ENCODE measurements at places on chromosomes 6 and 20.

DNA sequence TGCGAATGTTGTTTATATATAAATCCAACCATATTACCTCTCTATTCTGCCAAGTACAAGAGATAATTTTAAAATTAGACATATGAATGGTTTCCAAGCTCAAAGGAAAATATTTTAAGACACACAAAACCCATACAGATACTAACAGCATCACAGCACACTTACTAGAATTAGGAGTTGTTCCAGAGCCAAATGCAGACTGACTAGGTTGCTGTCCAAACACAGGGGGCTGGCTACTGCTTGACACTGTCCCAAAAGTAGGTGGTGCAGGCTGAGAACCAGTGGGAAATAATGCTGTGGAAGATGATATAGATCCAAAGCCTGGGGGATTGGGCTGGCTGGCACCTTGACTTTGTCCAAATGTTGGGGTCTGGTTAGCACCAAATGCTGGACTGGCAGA lies 24.3 kb downstream of the FAM8A1 start:
- DNase-seq = no peak

DNA sequence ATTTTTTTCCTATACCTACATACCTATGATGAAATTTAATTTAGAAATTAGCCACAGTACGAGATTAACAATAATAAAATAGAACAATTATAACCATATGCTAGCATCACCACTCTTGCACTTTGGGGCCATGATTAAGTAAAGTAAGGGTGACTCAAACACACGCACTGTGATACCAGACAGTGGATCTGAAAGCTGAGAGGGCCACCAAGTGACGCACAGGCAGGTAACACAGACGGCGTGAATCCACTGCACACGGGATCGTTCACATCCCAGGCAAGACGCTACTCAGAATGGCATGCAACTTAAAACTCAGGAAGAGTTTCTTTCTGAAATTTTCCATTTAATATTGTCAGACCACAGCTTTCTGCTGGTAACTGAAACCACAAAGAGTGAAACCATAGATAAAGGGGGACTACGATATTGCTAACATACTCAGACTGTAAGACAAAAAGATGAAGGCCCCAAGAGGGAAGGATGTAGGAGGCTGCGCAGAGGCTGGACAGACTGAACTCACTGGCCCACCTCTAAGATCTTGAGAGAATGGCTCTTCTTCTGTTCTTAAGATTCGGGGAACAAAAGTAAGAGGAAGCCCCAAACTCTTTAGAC lies 17.9 kb downstream of the RRBP1 start:
- DNase-seq = no peak

DNA sequence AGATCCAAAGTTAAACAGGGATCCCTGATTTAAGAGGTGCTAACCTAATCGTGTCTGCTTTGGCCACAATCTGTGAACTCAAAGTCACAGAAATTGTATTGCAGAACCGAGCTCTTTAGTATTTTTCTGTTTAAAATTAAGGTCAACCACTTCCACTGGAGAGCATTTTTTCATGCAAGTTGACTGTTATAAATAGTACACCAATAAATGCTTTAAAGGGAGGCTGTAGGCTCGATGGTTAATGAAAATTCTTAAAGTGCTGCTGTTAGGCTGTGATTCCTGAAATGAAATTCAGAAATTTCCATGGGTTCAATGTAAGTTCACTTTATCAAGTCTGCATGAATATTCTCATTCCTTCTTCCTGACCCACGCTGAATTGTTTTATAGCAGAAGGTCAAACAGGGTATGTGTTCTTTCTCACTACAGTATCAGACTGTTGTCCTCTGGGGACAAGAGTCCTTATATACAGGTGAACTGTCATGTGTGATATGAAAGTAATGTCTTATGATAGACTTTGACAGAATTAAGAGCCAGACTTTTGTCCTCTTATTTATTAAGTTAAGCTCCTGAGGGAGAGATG lies 92.5 kb upstream of the HDGFL1 start:
- DNase-seq = no peak

- no peak for DNase-seq
Observed at GRCh38 chr20:916825-917224, 691 bp upstream of the ANGPT4 start.

- no peak for DNase-seq
Observed at GRCh38 chr6:161954699-161955276, 680.9 kb upstream of the AGPAT4 start.

- DNase-seq = no peak
Observed at GRCh38 chr6:83847179-83847578, 6.0 kb upstream of the RIPPLY2 start.

DNA sequence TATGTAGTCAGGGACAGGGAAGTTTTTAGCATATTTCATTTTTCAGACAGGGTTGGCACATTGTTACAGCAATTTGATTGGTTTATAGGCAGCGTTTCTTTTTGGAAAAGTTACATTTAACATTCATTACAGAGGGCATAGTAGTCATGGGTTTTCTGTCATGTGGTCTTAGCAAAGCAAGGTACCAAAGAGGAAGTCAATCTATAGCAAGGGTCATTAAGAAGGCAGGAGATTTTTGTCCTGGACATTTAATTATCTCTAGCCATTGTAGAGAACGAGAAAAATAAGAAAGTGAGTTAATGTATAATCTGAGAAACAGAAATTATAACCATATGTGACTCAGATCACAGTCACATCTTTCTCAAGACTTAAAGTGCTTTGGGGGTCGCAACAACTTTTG lies 47.4 kb downstream of the TPD52L1 start:
- DNase-seq = no peak

DNA sequence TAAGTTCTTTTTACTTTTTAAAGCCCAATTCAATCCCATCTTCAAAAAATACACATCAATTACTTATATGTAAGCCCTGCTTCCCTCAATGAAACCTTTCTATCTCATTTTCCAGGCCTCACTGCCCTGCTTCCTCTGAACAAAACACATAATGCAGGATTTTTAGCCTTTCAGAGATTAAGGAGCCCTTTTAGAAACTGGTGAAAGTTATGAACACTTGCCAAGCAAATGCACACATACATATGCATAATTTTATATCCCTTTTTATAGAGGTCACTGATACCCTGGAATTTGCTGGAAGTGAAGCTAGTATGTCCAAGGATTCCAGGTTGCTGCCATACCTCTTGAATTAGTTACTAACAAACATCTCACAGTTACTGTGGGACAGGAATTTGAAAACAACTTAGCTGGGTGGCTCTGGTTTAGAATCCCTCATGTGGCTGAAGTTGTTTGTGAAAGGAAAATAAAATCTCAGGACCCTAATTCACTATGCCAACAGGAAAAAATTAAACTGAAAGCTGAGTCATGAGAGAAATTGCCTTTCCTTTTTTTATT lies 75.8 kb downstream of the UBE3D start:
- no peak for DNase-seq

GRCh38 chr6:1240766-1241318 lies 71.1 kb upstream of the FOXQ1 start:
- DNase-seq = no peak

DNA sequence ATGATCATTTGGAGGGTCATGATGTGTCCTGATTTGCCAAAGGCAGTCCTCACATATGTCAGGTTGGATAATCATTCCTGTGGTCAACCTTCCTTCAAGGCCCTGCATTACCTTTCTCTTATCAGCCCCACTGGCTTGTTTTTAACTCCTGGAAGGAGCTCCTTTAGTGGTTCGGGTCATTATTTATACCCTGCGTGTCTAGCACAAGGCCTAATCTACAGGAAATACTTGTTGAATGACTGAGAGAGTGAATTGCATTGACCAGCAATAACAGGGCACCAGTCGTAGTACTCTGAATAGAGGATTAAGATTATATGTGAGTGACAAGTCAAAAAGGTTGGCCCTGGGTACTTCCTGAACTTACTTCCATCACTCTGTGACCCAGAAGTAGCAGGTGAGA lies 4.5 kb downstream of the HIVEP2 start:
- DNase-seq = no peak

DNA sequence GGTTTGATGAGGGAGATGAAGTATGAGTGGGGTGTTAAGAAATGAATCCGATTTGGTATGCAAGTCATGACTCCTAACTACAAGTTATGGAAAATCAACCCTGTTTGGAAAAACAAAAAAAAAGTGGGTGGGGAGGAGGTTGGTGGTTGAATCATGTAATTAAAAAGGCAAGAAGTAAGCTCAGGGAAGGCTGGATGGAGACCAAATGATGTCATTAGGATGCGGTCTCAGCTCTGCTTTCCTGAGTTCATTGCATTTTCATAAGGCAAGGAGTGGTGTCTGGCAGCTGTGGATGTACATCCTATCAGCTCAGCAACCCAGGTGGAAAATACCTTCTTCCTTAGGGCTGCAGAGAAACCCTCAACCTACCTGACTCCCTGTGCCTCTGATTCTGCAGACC lies 60.4 kb upstream of the AKAP12 start:
- DNase-seq = no peak

DNA sequence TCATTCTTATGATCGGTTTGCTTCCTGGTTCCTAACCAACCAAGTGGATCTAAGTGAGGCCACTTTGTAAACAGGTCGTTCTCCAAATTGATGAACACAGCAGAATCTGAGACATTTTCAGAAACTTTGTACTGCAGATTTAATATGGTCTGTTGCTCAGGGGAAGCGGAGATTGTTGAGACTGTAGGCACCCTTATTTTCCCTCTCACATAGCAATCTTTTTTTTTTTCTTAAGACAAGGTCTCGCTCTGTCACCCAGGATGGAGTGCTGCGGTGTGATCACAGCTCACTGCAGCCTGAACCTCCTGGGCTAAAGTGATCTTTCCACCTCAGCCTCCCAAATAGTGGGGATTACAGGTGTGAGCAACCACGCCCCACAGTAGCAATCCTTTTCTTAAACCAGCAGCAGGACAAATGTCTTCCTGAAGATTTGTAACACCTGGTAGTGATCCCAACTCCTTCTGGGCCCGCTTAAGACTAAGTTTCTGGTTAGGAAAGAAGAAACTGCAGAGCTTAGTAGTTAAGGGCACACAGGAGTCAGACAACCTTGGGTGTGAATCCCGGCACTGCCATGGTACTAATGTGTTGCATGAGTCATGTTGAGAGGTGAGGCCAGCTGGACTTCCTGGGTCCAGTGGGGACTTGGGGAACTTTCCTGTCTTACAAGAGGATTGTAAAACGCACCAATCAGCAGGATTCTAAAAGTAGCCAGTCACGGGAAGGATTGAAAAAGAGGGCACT lies 48.4 kb upstream of the EZR start:
- no peak for DNase-seq

DNA sequence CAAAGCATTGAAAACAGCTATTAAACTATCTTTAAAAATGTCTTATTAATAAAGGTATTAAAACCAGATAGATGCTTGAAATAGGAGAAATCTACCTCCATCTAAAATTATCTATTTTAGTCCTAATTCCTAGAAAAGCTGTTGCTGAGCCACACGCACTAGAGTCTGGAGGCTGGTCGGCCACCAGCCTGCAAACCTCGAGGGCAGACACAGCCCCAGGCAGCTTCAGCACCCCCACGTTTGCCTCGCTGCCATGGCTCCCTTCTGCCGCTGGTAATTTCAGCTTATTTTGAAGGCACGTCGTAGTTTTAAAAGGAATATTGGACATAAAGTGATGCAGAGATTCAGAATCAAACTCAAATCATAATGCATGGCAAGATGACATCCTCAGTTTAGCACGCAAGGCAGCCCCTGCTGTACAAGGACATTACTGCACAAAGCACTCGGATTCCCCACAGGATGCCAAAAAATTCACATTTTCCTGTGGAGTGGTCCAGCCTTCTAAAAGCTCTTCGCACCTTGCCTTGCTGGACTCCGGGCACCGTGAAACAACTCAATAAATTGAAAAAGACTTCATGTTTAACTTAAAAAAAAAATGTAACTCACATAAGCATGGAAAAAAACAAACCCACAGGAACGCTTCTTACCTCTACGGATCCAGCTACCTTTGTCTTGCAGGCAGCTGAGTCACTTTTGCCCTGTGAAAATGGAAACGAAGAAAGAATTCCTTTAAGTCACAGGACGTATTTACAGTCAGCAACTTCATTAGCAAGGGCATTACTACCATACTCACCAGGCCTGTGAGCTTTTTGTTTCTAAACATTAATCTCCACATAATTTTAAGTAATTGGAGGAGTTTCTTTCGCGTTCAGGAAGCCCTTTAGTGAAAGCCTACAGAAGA lies 143.4 kb upstream of the RPS6KA2 start:
- DNase-seq = no peak

- peak; percentile 52 for DNase-seq
Observed at GRCh38 chr6:134063966-134064445, 11.6 kb upstream of the SLC2A12 start.

DNA sequence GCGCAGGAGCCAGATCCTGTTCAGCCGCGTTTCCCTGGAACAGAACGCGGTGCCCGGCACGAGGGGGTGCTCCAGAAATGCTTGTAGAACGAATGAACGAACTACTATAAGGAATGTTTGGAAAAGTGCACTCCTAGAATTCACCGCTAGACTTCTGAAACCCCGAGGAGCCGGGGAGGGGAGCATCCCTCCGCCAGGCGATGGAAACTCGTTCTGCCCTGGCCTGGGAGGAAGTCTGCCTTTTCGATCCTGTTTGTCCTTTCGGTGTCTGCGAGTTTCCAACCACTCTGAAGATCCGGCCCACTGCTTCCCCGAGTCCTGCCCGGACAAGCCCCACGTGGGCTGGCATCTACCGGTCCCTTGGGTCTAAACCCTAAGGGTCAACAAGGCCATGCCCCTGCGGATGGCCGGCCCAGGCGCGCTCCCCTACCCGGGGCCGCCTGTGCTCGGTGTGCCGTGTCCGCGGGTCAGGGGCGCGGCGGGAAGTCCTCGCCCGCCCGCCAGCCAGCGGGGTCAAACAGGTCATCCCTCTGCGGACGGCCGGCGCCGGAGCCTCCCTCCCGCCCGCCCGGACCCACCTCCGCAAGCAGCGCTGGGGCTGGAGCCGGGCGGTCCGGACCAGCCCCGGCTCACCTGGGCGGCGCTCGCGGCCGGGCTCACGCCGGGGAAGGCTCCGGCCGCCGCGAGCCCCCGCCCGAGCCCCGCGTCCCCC lies 526 bp downstream of the SULF2 start:
- DNase-seq = no peak

- DNase-seq = no peak
Observed at GRCh38 chr6:151661509-151661908, 146.0 kb upstream of the ESR1 start.

- no peak for DNase-seq
Observed at GRCh38 chr6:26474439-26474881, 16.7 kb downstream of the BTN2A1 start.

- peak; percentile 52 for DNase-seq
Observed at GRCh38 chr6:123415844-123416468, 220.8 kb downstream of the TRDN start.

DNA sequence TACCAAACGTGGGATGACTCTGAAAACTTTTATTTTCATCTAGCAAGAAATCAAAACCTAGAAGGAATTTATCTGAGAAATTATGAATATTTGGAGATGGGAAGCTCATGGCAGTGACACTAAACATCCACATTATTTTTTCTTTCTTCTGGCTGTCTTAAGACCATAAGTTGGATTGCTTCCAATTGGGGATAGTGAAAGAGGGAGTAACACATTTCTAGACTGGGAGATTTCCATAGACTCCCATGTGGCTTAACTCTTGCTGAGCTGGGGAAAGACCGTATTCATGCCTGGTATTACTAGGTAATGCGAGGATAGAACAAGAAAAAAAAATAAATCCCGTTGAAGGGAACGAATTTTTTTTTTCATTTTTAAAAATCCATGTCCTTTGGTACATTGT lies 120.0 kb downstream of the UTRN start:
- DNase-seq = no peak

- no peak for DNase-seq
Observed at GRCh38 chr20:19396460-19397081, 184.1 kb downstream of the SLC24A3 start.

Data from NCI-H1092 (cell line).